Left ventricle myocardium inferior (tissue), 1 donor: ENCODE measurements at places on chromosomes 6 and 20. TPM values are rescaled to one million over a fixed set of nuclear protein-coding genes. Genes with fewer than 3 reads are reported as not detected.

DNA sequence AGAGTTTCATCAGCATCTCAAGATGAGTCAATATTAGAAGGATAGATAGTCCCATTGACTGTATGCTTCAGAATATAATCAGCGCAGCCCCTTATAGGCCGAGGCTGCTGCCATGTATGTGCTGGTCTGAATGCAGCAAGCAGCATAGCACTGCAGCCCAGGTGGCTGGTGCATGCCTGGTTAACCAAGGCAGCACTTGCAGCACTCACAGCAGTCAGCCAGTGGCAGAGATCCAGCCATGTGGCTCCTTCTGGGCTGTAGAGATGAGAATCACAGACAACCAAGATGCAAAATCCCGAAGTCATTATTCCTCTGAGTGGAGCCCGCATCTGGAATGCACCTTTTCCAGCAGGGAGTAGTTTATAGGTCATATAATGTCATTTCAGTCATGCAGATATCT lies 251.9 kb downstream of the UST start:
- DNase-seq: no peak

Gene ID1
- 91.5 TPM for total RNA-seq

- no peak for DNase-seq
Measured at GRCh38 chr20:3995749-3996320, 19.5 kb downstream of the RNF24 start.

Gene TBP
- 8.6 TPM for total RNA-seq

- no peak for DNase-seq
Measured at GRCh38 chr20:53227523-53227922, 255.4 kb downstream of the TSHZ2 start.

- DNase-seq: peak; percentile 77
Measured at GRCh38 chr20:25000268-25000801, 7.8 kb upstream of the APMAP start.

- no peak for DNase-seq
Measured at GRCh38 chr6:157312757-157313156, 10.6 kb downstream of the TMEM242 start.

GRCh38 chr6:39054577-39055142 lies 6.1 kb downstream of the GLP1R start:
- no peak for DNase-seq

DNA sequence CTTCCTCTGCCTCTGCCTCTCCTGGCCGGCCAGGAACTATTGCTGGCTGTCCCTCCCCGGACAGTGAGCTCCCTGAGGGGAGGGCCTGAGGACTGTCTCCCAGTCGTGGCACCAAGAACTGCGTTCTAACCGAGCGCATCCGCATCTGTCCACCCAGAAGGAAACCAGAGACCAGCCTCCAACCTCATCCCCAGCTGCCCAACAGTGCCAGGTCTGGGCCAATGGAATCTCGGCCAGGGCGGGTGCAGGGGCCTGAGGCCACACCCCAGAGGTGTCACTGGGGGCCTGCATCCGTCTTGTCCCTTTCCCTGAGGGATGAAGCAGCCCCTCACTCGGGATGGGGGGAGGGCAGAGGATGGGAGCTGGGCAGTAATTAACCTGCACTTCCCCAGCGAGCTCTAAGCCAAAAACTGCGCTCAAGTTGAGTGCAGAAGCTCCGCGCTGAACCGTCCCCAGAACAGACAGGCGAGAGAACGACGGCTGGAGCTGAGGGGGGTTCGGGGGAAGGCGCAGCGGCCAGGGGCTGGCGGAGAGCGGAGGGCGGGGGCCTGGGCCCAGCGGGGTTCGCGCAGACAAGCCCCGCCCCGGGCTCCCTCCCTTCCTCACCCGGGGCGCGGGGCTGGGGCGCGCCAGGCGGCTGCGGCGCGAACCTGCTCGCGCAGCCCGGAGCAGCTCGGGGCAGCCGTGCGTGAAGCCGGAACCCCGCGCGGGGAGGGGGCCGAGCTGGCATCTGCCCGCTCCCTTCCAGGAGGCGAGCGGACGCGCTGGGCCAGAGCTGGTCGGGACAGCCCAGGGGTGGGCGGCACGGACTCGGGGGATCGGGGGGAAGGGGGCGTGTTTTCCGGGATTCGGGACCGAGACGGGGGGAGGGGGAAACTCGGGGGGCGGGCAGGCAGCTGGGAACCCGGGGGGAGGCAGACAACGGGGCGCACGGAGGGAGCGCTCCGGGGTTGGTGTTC lies 1.4 kb downstream of the TFEB start:
- peak; percentile 81 for DNase-seq
